Neural progenitor cell (in vitro differentiated cells): ENCODE measurements at places on chromosomes 11 and 22. TPM values are rescaled to one million over a fixed set of nuclear protein-coding genes. Genes with fewer than 3 reads are reported as not detected.
A peak's percentile ranks its signal among the peaks of the same experiment; 100 is the strongest.

Gene PVALB
- total RNA-seq: not detected in 2 replicates

Gene PKNOX2
- 4.3 and 7.2 TPM in 2 replicates for total RNA-seq

- peaks cover 5% of the 10 kb centered on the region for H3K4me1 ChIP-seq
- no peak for DNase-seq
- no peaks in the 10 kb centered on the region for H3K36me3 ChIP-seq
- no peak overlapping the region for H3K4me3 ChIP-seq
- no peak overlapping the region for H3K27ac ChIP-seq
These were observed 10.3 kb downstream of the APOL4 start for GRCh38 chr22:36191106-36191836.

Gene REXO2
- 51.6 and 82.0 TPM in 2 replicates for total RNA-seq

DNA sequence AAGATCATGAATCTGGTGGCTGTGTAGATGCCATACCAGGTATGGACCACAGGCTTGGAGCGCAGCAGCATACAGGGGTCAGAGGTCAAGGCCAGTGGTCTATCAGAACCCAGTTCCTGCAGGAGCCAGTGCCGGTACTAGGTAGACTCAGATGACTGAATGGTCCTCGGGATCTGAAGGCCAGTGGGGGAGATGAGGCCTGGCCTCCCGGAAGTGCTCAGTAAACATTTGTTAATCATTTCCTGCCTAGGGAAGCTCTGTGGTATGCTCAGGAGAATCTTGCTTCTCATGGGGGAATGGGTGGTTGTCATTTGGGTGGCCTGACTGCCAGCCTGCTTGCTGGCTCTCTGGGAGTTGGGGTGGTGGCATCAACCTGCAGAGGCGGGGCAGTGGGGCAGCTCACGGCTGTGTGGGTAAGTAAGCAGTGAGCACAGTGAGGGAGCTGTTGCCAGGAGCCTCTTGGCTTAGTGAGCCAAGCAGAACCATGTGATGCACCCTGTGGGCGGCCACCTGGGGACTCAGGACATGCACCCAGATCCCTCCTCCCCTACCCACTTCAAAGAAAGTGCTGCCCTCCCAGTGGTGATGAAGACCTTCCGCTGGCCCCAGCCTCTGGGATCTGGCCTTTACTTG lies 33.0 kb downstream of the PTPRJ start:
- DNase-seq: no peak
- H3K4me1 ChIP-seq: peaks cover 29% of the 10 kb centered on the region
- H3K27me3 ChIP-seq: no peaks in the 10 kb centered on the region
- no peak overlapping the region for H3K4me3 ChIP-seq
- H3K27ac ChIP-seq: no peak overlapping the region

GRCh38 chr22:32237906-32238305 lies 17.2 kb downstream of the SLC5A4 start:
- no peaks in the 10 kb centered on the region for H3K36me3 ChIP-seq
- H3K4me1 ChIP-seq: no peaks in the 10 kb centered on the region
- H3K27ac ChIP-seq: no peak overlapping the region
- H3K27me3 ChIP-seq: peaks cover 40% of the 10 kb centered on the region
- H3K4me3 ChIP-seq: no peak overlapping the region

DNA sequence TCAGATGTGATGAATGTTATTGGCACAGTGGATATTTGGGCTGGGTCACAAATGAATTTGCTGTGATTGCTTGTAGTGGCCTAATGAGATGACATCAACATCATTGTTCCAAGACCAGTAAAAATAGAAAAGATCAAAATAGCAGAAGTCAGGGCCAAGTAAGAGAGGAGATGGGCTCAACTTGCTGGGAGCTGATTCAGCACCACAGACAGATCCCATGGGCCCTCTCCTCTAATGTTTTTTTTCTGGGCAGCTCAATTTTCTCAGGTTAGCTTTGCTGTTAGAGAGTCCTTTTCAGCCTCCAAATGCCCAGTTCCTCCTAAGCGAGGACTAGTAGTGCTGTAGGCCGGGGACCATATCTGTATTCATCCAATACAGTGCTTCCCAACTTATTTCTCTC lies 86.0 kb upstream of the IZUMO1R start:
- H3K36me3 ChIP-seq: no peaks in the 10 kb centered on the region
- peak; percentile 27 for DNase-seq
- H3K4me3 ChIP-seq: no peak overlapping the region
- H3K27me3 ChIP-seq: no peaks in the 10 kb centered on the region

Gene MOGAT2
- total RNA-seq: 0.09 TPM in 1 of 2 replicates, not detected in the other

Gene CRKL
- total RNA-seq: 91.0 and 109 TPM in 2 replicates

Gene EIF4ENIF1
- total RNA-seq: 21.4 and 26.4 TPM in 2 replicates

DNA sequence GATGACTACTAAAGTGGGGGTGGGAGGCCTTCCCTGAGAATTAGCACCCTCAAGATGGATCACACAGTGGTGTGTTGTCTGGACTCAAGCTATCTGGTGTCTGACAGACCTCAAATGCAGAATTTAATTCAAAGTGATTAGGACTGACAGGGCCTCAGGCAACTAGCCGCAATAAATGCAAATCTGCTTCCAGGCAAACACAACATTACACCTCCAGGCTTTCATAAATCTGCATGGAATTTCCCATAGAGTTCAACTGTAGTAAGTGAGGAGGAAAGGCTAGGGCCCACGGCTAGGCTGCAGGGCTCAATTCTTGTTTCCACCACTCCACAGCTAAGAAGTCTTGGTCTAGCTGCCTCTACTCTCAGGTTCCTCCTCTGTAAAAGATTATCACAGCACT lies 331.4 kb downstream of the LARGE1 start:
- H3K4me1 ChIP-seq: peaks cover 6% of the 10 kb centered on the region
- H3K27ac ChIP-seq: no peak overlapping the region
- H3K27me3 ChIP-seq: no peaks in the 10 kb centered on the region
- no peak overlapping the region for H3K4me3 ChIP-seq
- no peak for DNase-seq

DNA sequence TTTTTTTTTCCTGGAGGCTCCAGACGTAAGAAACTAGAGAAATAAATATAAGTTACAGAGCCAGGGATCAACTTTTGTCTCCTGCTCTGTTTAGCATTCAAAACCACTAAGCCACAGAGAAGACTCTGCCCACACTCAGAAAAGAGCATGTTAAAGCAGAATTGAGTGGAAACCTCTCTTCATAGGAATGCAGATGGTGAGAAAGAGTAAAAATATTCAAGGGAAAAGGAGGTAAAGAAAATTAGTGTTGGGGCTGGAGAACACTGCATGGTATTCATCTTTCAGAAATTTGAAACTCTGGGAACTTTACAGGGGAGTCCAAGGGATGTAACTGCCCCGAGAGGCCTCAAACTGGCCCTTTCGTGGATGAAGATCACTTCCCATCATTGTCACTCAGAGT lies 65.1 kb downstream of the CLMP start:
- no peak overlapping the region for H3K27ac ChIP-seq
- no peaks in the 10 kb centered on the region for H3K27me3 ChIP-seq
- H3K4me1 ChIP-seq: peaks cover 4% of the 10 kb centered on the region
- H3K4me3 ChIP-seq: no peak overlapping the region
- no peaks in the 10 kb centered on the region for H3K36me3 ChIP-seq

DNA sequence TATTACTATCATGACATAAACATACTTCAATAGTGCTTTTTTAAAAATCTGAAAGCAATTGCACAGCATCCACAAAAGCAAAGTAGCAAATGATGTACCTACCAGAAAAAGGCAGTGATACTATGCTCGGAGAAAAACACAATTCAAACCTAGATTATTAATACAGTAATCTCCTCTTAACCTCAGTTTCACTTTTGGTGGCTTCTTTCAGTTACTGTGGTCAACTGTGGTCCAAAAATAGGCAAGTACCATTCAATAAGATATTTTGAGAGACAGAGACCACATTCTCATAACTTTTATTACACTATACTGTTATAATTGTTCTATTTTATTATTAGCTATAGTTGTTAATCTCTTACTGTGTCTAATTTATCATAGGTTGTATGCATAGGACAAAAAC lies 20.8 kb downstream of the KCNA4 start:
- H3K36me3 ChIP-seq: no peaks in the 10 kb centered on the region
- no peak overlapping the region for H3K4me3 ChIP-seq
- H3K27me3 ChIP-seq: no peaks in the 10 kb centered on the region
- peaks cover 12% of the 10 kb centered on the region for H3K4me1 ChIP-seq
- DNase-seq: no peak

DNA sequence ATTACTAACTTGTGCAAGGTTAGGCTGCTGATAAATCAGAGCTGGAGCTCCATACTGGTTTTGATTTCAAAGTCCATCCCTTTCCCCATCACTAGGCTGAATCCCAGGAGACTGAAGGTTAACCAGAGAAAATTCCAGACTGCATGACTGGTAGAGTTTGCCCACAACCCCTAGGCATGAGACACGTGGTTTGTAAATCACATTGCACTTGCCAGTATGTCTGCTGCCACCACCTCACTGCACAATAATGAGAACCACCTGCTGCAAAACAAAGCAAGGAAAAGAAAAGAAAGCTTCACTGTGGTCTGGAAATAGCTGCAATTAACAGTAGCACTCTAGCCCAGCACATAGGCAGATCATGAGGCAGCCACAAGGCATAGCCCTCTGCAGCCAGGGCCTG lies 67.6 kb upstream of the NTM start:
- no peaks in the 10 kb centered on the region for H3K27me3 ChIP-seq
- no peak overlapping the region for H3K27ac ChIP-seq
- H3K36me3 ChIP-seq: no peaks in the 10 kb centered on the region
- H3K4me1 ChIP-seq: peaks cover 9% of the 10 kb centered on the region
- DNase-seq: no peak
- no peak overlapping the region for H3K4me3 ChIP-seq

GRCh38 chr22:37239336-37240239 lies 4.5 kb downstream of the RAC2 start:
- no peaks in the 10 kb centered on the region for H3K27me3 ChIP-seq
- DNase-seq: no peak
- no peak overlapping the region for H3K27ac ChIP-seq
- H3K36me3 ChIP-seq: no peaks in the 10 kb centered on the region
- H3K4me3 ChIP-seq: no peak overlapping the region

DNA sequence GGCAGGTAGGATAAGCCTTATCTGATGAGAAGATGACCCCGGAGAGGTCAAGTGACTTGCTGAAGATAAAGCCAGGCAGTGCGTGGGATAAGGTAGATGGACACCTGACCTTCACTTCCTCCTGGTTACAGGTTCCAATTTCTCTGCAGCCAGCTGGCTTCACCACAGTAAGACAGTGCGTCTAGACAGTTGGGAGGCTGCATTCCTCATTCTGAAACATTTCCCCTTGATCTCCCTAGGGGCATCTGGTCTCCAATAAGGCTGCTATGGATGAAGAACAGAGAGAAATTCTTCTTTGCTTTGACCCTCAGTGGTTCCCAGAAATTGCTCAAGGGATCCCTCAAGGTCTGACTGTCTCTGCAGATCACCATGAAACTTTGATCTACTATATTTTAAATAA lies 211.3 kb downstream of the MYO18B start:
- H3K4me1 ChIP-seq: peaks cover 12% of the 10 kb centered on the region
- no peaks in the 10 kb centered on the region for H3K27me3 ChIP-seq
- no peak for DNase-seq

- peaks cover 4% of the 10 kb centered on the region for H3K4me1 ChIP-seq
- no peak overlapping the region for H3K4me3 ChIP-seq
- no peaks in the 10 kb centered on the region for H3K36me3 ChIP-seq
- no peak for DNase-seq
These were observed 35.4 kb downstream of the HORMAD2 start for GRCh38 chr22:30115705-30116104.

DNA sequence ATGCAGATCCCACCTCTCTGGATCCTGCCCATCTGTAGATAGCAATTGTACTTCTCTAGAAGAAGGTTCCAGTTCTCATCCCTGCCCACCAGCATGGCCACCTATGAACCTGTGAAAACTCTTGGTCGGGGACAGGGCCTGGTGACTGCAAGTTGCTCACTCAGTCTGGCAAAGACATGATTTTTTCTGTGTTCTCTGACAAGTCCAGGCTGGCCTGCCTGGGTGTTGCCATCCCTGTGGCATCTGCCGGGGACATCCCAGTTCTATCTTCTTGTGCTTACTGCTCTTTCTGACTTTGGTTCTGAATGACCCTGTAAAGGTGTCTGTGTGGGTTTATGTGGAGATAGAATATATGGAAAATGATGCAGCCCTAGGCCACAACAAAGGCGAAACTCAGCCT lies 545.8 kb downstream of the INSC start:
- H3K4me3 ChIP-seq: no peak overlapping the region
- no peaks in the 10 kb centered on the region for H3K27me3 ChIP-seq
- no peak for DNase-seq
- peaks cover 24% of the 10 kb centered on the region for H3K4me1 ChIP-seq
- H3K36me3 ChIP-seq: no peaks in the 10 kb centered on the region
- H3K27ac ChIP-seq: no peak overlapping the region

GRCh38 chr22:49113758-49114157 lies 713.9 kb downstream of the BRD1 start:
- no peaks in the 10 kb centered on the region for H3K27me3 ChIP-seq
- H3K27ac ChIP-seq: no peak overlapping the region
- no peak for DNase-seq

DNA sequence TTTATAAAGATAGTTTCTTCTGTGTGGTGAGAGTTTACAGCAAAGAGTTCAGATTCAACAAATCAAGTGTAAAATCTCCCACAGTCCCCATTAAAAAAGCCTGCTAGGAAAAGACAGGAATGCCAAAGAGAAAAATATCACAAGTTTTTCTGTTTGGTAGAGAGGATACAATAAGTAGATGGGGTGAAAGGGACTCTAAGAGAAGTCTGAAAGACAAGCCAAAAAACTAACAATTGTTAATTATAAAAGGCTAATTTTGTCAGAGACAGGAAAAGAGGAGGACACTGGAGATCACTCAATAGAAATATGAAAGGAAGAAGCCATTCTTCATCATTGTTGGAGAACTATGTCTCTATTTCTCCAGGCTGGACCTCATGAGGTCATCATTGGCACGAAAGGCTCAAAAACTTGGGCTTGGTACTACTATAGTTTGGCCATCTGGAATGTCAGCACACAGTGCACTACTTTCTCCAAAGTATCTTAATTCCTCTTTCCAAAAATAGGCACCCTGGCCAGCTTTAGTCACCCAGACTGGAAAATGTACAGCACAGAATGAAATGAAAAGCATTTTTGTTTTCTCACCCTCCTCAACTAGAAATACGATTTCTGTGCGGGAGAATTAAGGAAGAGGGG lies 531 bp upstream of the SOX6 start:
- H3K4me1 ChIP-seq: peaks cover 6% of the 10 kb centered on the region
- H3K36me3 ChIP-seq: no peaks in the 10 kb centered on the region
- DNase-seq: no peak
- H3K4me3 ChIP-seq: no peak overlapping the region
- peaks cover 15% of the 10 kb centered on the region for H3K27me3 ChIP-seq

GRCh38 chr22:44249376-44250147 lies 63.2 kb downstream of the SHISAL1 start:
- H3K27ac ChIP-seq: no peak overlapping the region
- H3K36me3 ChIP-seq: no peaks in the 10 kb centered on the region
- no peaks in the 10 kb centered on the region for H3K27me3 ChIP-seq
- no peaks in the 10 kb centered on the region for H3K4me1 ChIP-seq

Gene SLC25A1
- total RNA-seq: 28.6 and 97.0 TPM in 2 replicates

- H3K36me3 ChIP-seq: no peaks in the 10 kb centered on the region
- peaks cover 19% of the 10 kb centered on the region for H3K27me3 ChIP-seq
- no peak overlapping the region for H3K4me3 ChIP-seq
- no peak overlapping the region for H3K27ac ChIP-seq
- peaks cover 12% of the 10 kb centered on the region for H3K4me1 ChIP-seq
- DNase-seq: no peak
These were observed 494.8 kb downstream of the MN1 start for GRCh38 chr22:27306771-27307170.

Gene CHRM1
- total RNA-seq: not detected in 2 replicates
